Activated effector memory CD4-positive, alpha-beta T cell treated with Interleukin-2 at 50 U/mL for 16 hours (primary cell): ENCODE measurements at places on chromosomes 13 and 19.

GRCh38 chr13:50285283-50285682 is 270.0 kb downstream of the KCNRG start:
- no peak for DNase-seq

GRCh38 chr13:87280139-87280538 is 391.0 kb upstream of the SLITRK5 start:
- no peak for DNase-seq

DNA sequence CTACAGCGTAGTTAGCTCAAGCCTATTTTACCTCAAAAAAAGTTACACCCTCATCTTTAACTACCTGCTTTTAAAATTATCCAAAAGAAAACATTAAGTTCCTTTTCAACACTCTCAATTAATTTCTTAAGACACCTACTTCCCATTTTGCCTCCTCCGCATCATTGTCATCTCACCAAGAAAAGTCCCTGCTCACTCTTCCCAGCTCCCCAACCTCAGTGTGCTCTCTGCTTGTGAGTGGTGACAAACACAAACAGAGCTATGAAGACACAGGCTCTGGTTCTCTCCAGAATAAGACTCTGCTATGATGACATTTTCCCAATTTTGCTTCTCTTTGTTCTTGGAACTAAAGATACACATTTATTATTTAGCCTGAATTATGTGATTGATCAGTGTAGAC is 385.1 kb upstream of the HTR2A start:
- DNase-seq, result no peak

DNA sequence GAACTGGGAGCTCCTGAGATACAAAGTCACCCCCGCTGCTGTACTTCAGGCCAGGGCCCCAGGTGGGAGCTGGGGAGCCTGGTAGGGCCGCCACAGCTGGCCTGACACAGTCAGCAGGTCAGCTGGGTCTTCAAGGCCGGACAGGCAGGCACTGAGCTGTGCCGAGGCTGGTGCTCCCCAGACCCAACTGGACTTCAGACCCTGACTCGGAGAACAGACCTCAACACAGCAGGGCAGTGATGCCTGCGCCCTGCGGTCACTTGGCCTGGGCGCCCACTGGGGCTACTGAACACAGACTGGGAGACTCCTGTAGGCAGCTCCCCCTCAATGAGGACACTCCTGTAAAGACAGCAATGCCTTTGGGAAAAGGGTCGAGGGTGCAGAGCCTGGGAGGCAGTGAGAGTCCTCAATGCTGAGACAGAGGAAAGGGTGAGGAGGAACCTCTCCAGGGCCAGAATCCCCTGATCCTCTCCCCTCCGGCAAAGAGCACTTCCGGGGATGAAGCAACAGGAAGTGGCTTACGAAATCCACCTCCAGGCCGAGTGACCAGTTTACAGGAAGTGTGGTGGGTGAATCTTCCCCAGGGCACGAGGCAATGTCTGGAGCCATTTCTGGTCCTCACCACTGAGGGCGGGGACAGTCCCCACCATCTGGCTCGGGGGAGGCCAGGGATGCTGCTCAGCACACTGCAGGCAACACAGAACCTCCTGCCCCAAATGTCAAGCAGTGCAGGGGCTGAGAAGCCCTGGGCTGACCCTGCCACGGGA is 40.8 kb upstream of the ISYNA1 start:
- DNase-seq, result peak; percentile 31

DNA sequence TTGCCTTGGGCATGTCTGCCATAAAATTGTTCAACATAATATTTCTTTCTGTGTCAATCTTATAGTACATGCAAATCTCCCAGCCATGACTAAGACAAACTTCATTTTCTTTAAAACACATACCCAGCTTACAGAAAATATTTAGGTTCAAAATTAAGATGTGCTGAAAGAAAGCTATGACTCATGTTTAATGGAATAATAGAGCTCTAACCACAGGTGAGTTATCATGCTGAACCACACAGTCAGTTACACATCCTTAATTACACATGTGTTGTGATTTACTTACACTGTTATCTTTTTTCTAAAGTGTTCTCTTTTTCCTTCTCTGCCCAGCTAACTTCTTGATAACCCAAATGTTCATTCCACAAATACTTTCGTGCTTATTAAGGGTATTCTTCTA is 1831.2 kb downstream of the OLFM4 start:
- no peak for DNase-seq

- no peak for DNase-seq
These were observed 79.9 kb downstream of the RNASEH2B start for GRCh38 chr13:50989476-50989875.

DNA sequence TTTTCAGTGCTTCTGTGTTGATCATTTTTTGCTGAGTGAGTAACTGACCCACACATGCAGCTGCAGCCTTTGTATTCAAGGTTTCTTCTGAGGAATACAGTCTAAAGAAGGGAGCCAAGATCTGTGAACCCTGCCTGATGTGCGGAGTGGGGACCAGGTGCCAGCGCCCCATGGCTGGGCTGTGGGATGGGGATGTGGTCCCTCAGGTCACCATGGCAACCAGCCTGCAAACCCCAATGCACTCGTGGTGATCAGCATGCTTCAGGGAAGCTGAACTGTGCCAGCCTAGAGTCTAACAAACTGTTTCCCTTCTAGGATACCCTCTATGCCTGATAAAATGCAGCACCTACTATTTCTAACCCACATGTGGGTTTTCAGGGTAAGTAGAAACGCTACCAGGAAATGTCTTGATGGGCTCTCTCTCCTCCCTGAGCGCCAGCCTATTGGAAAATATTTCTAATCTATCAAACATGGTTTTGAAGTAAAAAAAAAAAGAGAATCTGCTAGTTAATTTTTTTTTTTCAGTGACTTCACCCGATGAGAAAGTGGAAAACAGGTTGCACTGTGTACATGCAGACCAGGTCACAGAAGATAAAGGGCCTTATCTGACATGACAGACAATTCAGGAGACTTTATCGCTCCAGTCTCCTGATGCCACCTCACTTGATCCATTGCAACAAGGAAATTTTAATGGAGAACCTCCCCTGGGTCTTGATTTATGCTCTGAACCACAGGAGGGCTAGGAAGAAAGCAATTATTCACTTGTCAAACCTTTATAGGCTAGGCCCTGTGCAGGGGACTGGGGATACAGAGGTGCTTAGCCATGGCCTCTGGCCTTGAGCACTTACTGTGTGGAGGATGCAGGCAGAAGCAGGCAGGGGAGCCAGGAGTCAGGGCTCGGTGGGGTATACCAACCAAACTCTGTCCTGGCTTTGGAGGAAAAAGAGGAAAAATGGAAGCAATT is 51.1 kb downstream of the RASL11A start:
- DNase-seq, result no peak

DNA sequence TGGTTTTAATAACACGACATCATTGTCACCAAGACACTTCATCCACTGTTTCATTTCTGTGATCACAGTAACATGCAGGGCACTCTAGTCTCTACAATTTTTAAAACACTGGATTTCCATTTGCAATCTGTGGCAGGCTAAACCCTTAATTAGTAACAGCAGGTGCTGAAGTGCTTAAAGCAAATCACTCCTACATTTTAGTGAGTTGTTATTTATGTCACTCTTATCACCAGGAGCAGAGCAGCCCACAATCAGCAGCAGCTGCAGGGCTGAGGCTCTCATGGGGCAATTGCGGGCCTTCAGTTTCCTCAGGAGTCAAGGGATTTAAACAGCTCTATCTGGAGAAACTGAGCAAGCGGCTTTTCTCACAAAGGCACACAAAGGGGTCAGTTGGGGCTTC is 1.6 kb downstream of the SOHLH2 start:
- DNase-seq, result no peak

DNA sequence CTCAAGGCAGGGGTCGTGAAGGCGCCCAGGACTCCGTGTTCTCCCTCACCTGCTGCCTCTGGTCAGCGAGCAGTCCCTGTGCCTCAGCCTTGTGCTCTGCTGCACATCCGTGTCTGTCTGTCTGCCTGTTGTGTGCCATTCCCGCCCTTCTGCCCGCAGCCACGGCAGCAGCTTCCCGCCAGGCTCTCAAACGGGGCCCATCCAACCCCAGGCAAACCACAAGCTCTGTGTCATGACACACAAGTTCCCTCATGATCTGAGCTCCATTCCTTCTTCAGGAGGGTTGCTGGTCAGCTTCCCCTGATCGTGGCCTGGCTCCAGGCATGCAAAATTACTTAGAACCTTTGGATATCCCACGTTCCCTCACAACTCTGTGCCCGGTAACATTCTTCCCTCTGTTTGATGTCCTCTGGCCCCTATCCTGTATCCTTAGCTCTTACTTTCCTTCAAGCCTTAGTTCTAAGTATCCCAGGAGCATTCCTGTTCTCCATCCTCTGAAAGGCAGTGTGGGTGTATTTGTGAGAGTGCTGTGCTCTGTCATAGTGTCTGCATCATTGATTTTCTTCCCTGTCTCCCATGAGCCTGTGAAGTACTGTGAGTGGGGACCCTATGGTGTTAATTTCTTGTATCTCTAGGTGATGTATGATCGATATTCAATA is 3.2 kb downstream of the GPR183 start:
- peak; percentile 44 for DNase-seq

DNA sequence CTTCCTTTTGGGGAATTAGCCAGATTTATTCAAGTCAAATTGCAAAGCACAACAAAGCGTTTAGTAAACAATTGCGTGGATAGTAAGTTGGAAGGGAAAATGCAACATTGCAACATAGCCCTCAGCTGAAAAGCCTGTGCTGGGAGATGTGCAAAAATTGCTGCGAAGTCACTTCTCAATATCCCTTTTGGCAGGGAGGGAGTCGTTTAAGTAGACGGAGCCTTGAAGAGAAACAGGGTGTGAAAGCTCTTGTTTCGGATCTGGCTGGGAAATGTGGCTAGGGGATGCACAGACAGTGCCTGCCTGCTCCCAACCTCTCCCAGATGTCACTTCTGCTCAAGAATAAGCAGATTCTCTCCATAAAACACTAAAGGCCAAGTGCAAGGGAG is 56.8 kb downstream of the SLC7A1 start:
- no peak for DNase-seq

DNA sequence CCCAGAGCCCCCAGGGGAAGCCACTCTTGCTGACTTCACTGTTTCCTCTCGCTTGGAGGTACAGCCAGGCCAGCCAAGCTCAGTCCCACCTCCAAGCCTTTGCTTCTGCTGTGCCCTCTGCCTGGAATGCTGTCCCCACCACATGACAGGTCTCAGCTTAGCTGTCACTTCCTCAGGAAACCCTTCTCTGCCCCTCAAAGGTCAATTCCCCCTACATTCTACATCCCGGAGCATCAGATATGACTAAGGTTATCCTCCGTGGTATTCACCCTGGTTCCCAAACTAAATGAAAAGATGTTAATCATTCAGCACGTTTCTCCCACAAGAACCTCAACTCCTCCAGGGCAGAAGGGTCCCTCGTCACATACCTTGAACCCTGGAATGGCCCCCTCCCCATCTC is 53.5 kb downstream of the PTPRS start:
- no peak for DNase-seq

DNA sequence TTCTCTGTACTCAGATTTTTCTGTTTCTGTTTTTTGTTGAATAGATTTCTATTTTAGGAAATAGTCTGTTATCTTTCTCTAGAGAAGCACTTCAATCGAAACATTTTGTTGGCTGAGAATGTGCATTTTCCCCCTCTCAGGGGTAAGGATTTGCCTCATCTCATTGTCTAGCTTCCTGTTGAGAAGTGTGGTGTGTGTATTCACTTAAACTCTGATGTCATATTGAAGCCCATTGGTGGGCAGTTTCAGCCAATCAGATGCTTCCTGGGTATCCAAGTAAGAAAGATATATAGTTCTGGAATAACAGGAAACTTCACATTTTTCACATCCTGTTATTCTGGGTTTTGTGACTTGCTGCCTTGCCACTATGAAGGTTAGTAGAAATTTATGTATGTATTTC is 87.6 kb downstream of the ARHGEF7 start:
- no peak for DNase-seq

DNA sequence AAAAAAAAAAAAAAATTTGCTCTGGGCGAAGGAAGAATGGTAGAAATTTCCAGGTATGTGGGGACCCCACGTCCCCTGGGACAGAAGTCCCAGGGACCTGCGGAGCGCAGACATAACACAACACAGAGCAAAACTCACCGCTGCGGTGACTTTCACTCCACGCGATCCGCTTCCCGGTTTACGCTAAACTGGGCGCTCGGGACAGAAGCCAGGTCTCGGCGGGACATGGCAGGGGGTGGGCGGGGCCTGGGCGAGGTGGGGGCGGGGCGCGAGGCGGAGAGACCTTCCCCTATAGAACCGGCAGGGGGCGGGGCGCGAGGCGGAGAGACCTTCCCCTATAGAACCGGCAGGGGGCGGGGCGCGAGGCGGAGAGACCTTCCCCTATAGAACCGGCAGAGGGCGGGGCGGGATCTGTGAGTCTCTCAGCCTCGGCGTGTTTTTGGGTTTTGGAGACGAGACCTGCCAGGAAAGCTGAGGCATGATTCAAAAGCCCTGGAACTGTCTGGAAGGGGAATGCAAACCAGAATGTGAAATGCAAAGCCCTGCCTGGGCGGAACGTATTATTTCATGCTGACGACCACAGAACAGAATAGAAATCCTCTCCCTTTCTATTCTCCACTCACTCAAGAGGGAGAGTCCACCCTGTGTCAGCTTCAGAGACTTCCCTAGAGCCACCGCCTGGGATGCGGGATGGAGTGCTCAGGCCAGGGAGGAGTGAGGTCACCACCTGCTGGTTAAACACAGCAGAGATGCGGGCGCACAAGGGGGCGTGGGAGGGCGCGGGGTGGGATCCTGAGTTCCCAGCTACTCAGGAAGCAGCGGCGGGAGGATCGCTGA is 20.2 kb upstream of the ERVV-1 start:
- DNase-seq, result peak; percentile 73

- DNase-seq, result no peak
These were observed 67.5 kb downstream of the TSC22D1 start for GRCh38 chr13:44508562-44509077.

DNA sequence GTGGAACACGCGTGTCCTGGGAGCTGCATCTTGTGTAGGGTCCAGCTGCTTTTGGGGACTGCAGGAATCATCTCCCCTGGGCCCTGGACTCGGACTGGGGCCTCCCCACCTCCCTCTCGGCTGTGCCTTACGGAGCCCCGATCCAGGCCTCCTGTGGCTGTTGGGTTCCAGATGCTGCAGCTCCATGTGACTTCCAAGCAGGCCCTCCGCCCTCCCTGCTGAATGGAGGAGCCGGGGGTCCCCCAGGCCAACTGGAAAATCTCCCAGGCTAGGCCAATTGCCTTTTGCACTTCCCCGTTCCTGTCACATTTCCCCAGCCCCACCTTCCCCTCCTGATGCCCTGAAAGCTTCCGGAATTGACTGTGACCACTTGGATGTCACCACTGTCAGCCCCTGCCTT is 6.2 kb upstream of the PGLS start:
- no peak for DNase-seq

GRCh38 chr19:46697204-46697960 is 19.5 kb downstream of the PRKD2 start:
- no peak for DNase-seq

DNA sequence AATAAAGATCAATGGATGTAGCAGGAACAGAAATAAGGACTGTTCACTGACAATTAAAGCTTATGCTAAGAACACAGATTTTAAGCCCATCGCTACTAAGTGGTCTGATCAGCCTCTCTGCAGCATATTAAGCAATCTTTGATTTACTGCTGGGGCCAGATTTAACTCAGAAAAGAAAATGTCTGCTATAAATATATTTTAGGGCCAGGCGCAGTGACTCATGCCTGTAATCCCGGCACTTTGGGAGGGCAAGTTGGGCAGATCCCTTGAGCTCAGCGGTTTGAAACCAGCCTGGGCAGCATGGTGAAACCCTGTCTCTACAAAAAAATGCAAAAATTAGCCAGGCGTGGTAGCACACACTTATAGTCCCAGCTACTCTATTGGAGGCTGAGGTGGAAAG is 43.0 kb downstream of the METTL21C start:
- no peak for DNase-seq

GRCh38 chr13:81133066-81133465 is 792.1 kb upstream of the SPRY2 start:
- no peak for DNase-seq

GRCh38 chr13:111112196-111112595 is 2.9 kb upstream of the ARHGEF7 start:
- no peak for DNase-seq
